Fibroblast of upper back skin (primary cell): ENCODE measurements at places on chromosomes 7 and 10.

- no peak for DNase-seq
Observed at GRCh38 chr7:147885869-147886268, 704.7 kb upstream of the C7orf33 start.

- no peak for DNase-seq
Observed at GRCh38 chr7:136045181-136045580, 68.0 kb upstream of the MTPN start.

- no peak for DNase-seq
Observed at GRCh38 chr7:99597762-99598501, at the start of gene TMEM225B. TSS of gene TMEM225B (plus strand) at chr7:99598267. CDS start at chr7:99604389, 6,122 bp downstream.

DNA sequence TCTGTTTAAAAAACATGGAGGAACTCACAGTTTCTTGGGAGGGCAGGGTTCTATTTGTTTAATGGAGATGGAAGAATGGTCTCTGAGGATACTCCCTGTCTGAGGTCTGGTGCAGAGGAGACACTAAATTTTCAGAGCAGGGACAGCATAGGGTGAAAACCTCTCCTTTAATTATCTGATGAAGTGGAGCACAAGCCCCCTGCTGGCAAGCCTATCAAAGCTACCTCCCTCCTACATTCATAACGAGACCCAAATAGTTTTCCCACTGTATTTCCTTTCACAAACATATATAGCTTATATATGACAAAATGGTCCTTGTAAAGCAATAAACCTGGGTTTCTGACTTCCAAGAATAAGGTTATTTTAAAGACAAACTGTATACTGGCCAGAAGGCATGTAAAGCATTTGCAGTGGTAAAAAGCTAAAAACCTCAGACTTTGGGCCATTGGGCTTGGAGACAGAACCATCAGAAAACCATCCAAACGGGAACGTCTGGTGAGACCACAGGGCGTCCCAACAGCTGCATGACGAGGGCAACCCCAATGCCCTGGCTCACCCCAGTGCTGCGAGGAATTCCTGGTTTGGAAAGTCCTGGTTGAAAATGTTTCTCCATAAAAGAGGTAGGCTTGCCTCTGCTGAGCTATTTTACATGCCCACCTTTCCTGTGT lies 201.3 kb downstream of the FANK1 start:
- DNase-seq: no peak

- peak; percentile 58 for DNase-seq
Observed at GRCh38 chr10:113880236-113880635, 25.8 kb downstream of the NHLRC2 start.
